Breast epithelium (tissue), 4 donors: ENCODE measurements at places on chromosomes 2 and 18. TPM values are rescaled to one million over a fixed set of nuclear protein-coding genes. Genes with fewer than 3 reads are reported as not detected.

GRCh38 chr18:70234667-70235459 lies 29.4 kb upstream of the RTTN start:
- H3K27ac ChIP-seq: peak overlapping the region; percentile 46
- no peaks in the 10 kb centered on the region for H3K36me3 ChIP-seq
- no peaks in the 10 kb centered on the region for H3K4me1 ChIP-seq
- no peaks in the 10 kb centered on the region for H3K27me3 ChIP-seq
- no peak for DNase-seq

DNA sequence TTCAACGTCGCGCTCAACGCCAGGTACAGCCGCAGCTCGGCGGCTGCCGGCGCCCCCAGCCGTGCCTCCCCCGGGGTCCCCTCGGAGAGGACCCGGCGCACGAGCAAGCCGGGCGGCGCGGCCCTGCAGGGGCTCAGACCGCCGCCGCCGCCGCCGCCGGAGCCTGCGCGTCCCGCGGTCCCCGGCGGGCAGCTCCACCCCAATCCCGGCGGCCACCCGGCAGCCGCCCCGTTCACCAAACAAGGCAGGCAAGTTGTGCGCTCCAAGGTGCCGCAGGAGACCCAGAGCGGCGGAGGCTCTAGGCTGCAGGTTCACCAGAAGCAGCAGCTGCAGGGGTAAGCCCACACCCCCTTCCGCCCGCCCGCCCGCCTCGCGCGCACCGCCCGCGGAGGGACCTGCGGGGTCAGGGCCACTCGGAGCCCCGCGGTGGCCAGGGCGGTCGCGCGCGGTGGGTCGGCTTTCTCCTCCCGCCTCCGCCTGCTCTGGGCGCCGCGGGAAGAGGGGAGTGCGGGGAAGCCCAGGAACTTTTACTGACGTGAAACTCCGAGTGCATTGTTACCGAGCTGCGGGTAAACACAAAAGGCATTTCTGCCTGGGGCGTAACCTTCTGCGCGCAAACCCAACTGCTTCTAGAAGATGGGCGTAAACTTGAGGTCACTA lies 861 bp downstream of the LTBP1 start:
- DNase-seq: no peak
- no peaks in the 10 kb centered on the region for H3K36me3 ChIP-seq
- peak overlapping the region; percentile 92 for H3K4me3 ChIP-seq
- H3K4me1 ChIP-seq: no peaks in the 10 kb centered on the region
- peak overlapping the region; percentile 70 for H3K27ac ChIP-seq

ACOXL gene
- not detected for total RNA-seq

GTF2A1L gene
- not detected for total RNA-seq

DNA sequence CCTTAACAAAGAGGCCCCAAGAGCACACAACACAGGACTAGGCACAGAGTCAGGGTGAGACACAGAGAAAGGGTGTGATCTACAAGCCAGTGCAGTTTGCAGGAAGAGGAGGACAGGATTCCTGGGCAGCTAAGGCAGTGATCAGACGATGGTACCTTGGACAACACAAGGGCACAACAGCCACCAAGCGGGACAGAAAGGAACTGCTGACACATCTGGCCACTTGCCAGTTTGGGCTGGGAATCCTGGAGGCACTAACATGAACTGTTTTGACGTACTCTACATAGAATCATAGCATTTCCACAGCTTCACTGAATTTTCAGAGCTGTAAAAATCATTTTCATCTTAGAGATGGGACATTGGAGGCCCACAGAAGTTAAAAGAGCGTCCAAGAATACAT lies 221.5 kb upstream of the SLC35G4 start:
- H3K4me3 ChIP-seq: no peak overlapping the region
- no peaks in the 10 kb centered on the region for H3K36me3 ChIP-seq
- no peaks in the 10 kb centered on the region for H3K27me3 ChIP-seq
- no peak overlapping the region for H3K27ac ChIP-seq
- no peaks in the 10 kb centered on the region for H3K4me1 ChIP-seq

DNA sequence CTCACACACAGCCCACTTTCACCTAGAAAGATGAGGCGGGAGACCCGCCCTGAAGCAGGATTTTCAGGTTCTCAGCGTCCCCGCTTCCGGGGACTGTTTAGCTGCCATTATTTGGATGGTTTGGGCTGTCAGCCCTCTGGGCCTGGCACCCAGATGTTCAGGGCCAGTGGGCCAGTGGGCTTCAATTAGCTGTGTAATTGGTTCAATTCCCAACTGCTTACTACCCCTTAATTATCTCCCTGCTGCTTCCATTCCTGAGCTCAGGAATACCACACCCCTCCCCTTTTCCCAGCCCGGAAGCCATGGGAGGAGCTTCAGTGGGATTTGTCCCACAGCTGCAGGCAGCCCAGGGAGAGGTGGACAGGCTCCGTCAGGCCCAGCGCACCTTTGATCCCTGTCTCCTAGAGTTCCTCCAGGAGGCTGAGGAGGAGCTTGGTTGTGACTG lies 114.1 kb upstream of the MYCN start:
- no peak overlapping the region for H3K4me3 ChIP-seq
- H3K36me3 ChIP-seq: no peaks in the 10 kb centered on the region
- H3K4me1 ChIP-seq: no peaks in the 10 kb centered on the region

DNA sequence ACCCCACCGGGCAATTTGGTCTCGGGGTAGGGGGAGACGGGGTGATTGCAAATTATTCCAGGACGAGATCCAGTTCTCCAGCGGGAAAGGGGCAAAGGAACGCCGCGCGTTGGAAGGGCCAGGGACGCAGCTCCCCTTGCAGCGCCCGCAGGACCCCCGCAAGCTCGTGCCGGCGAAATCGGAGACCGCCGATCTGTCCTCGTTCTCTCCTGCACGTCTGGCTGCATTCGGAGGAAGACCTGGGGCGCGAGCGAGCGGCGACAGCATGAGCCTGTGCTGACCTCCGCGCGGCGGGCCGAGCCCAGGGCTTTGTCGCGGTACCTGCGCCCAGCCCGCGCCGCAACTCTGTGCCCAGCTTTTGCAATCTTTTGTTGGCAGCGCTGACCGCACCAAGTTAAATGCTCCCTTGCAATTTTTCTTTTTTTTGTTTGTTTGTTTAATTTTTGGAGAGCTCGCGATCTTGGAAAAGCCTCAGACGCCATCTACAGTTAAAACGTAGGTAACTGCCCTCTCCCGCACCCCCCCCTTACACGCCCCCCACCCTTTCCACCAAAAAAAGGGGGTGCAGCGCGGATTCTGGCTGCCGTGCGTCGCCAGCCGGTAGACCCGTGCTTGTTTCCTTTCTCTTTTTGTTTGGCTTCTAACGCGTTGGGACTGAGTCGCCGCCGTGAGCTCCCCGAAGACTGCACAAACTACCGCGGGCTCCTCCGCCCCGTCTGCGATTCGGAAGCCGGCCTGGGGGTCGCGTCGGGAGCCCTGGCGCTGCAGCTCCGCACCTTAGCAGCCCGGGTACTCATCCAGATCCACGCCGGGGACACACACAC lies 667 bp downstream of the TRIB2 start:
- H3K4me3 ChIP-seq: peak overlapping the region; percentile 84
- H3K27me3 ChIP-seq: no peaks in the 10 kb centered on the region
- peaks cover 17% of the 10 kb centered on the region for H3K4me1 ChIP-seq
- H3K36me3 ChIP-seq: no peaks in the 10 kb centered on the region

DNA sequence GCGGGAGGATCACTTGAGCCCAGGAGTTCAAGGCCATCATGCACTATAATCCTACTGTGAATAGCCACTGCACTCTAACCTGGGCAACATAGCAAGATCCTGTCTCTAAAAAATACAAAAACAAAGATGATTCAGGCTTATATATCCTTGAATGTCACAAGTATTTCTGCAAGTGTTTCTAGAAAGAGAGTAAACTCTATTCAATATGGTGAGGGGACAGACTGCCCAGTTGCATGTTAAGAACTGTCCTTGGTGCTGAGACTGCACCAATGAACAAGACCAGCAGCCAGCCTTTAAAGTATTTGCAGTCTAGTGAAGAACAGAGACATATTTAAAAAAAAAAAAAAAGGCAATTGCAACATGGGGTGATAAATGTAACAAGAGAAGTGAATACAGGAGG lies 16.4 kb downstream of the MAP3K19 start:
- H3K27ac ChIP-seq: no peak overlapping the region
- DNase-seq: no peak
- no peaks in the 10 kb centered on the region for H3K27me3 ChIP-seq
- no peaks in the 10 kb centered on the region for H3K4me1 ChIP-seq

SIX2 gene
- total RNA-seq: 1.5 TPM

ADCYAP1 gene
- total RNA-seq: 1.2 TPM

DNA sequence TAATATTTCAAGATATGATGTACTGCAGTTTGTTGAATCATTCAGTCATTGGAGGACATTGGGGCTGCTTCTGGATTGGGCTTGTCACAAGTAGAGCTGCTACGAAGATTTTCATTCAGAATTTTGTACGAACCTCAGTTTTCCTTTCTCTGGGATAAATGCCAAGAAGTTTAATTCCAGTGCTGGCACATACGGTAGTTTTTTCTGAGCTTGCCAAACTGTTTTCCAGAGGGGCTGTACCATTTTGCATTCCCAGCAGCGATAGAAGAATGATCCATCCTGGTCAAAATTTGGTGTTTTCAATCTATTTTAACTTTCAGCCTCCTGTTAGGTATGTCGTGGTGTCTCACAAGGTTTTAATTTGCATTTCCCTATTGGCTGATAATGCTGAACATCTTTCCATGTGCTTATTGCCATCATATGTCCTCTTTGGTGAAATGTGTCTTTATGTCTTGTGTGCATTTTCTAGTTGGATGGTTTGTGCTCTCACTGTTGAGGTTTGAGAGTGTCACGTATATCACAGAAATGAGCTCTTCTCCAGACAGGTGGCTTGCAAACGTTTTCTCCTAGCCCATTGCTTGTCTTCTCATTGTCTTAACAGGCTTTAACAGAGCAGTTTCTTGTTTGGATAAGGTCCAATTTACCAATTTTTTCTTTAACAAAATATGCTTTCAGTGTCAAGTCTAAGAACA lies 612.6 kb downstream of the GALR1 start:
- H3K4me1 ChIP-seq: no peaks in the 10 kb centered on the region
- no peak for DNase-seq
- no peak overlapping the region for H3K27ac ChIP-seq
- H3K36me3 ChIP-seq: no peaks in the 10 kb centered on the region
- no peak overlapping the region for H3K4me3 ChIP-seq

HMSD gene
- total RNA-seq: 0.29 TPM

ANKRD62 gene
- total RNA-seq: not detected

- peaks cover 1% of the 10 kb centered on the region for H3K4me1 ChIP-seq
- H3K36me3 ChIP-seq: no peaks in the 10 kb centered on the region
- peak; percentile 11 for DNase-seq
Observed at GRCh38 chr2:95271381-95271971, 2.8 kb upstream of the PROM2 start.

GRCh38 chr2:177348118-177348654 lies 44.4 kb upstream of the AGPS start:
- no peak overlapping the region for H3K27ac ChIP-seq
- no peak for DNase-seq
- no peaks in the 10 kb centered on the region for H3K36me3 ChIP-seq
- H3K4me3 ChIP-seq: no peak overlapping the region
- H3K4me1 ChIP-seq: no peaks in the 10 kb centered on the region

TOGARAM2 gene
- 0.33 TPM for total RNA-seq

GRCh38 chr18:73688161-73688560 lies 459.5 kb downstream of the FBXO15 start:
- no peak overlapping the region for H3K4me3 ChIP-seq
- H3K36me3 ChIP-seq: no peaks in the 10 kb centered on the region
- H3K4me1 ChIP-seq: no peaks in the 10 kb centered on the region
- H3K27me3 ChIP-seq: peaks cover 6% of the 10 kb centered on the region
- H3K27ac ChIP-seq: no peak overlapping the region

- H3K27ac ChIP-seq: no peak overlapping the region
- no peak overlapping the region for H3K4me3 ChIP-seq
- no peak for DNase-seq
- H3K4me1 ChIP-seq: no peaks in the 10 kb centered on the region
Observed at GRCh38 chr2:25177211-25177611, 8.8 kb upstream of the POMC start.

DNA sequence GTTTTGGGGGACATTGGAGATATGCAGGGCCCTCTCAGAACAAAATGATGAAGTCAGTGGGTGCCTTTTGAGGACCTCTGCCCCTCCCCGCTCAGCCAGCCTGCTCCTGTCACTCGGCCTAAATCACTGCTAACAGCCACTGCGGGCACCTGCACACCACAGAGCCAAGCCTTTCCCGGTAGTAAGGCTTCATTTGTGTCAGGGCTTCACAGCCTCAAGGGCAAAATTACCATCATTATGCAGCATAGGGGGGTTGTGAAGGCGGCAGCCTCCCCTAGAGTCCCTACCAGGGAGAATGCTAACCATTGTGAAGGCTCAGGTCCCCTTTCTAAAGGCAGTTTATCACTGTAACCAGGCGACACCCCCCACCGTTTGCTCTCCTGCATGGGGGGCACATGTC lies 519.8 kb upstream of the MYT1L start:
- H3K4me3 ChIP-seq: no peak overlapping the region
- H3K36me3 ChIP-seq: no peaks in the 10 kb centered on the region
- no peaks in the 10 kb centered on the region for H3K4me1 ChIP-seq
- no peak overlapping the region for H3K27ac ChIP-seq

- H3K27me3 ChIP-seq: no peaks in the 10 kb centered on the region
- H3K4me1 ChIP-seq: no peaks in the 10 kb centered on the region
- no peak for DNase-seq
- H3K36me3 ChIP-seq: no peaks in the 10 kb centered on the region
- H3K27ac ChIP-seq: no peak overlapping the region
Observed at GRCh38 chr2:220962556-220962955, 609.5 kb downstream of the EPHA4 start.

GRCh38 chr2:144937910-144938709 lies 418.2 kb upstream of the ZEB2 start:
- no peaks in the 10 kb centered on the region for H3K27me3 ChIP-seq
- H3K36me3 ChIP-seq: no peaks in the 10 kb centered on the region
- peak overlapping the region; percentile 70 for H3K27ac ChIP-seq
- no peak for DNase-seq
- H3K4me3 ChIP-seq: peak overlapping the region; percentile 21

LOXHD1 gene
- total RNA-seq: 1.6 TPM

DNA sequence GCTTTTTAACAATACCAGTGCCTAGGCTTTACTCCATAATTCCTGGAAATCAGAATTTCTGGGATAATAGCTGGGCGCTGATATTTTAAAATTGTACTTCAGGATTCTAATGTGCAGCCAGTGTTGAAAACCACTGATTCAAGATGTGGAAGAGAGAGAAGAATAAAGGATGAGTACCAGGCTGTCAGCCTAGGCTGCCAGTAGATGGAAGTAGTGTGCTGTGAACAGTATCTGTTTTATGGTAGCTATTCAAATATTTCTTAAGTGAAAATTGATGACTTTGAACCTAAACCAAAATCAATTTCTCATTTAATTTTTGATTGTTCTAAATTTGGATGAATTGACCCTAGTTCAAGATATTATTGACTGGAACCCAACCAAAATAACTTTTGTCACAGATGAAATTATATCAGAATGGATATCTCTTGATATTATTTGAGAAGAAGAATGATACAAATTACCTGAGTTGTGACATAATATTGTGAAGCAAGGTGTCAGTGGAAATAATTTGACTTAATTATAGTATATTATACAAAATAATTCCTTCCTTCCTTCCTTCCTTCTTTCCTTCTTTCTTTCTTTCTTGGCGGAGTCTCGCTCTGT lies 88.0 kb downstream of the COMMD1 start:
- no peak for DNase-seq
- H3K27me3 ChIP-seq: no peaks in the 10 kb centered on the region
- no peaks in the 10 kb centered on the region for H3K36me3 ChIP-seq
- H3K4me1 ChIP-seq: no peaks in the 10 kb centered on the region
- no peak overlapping the region for H3K27ac ChIP-seq

TBR1 gene
- total RNA-seq: 0.64 TPM
